ENCODE measurements at places on chromosomes 4 and X.

DNA sequence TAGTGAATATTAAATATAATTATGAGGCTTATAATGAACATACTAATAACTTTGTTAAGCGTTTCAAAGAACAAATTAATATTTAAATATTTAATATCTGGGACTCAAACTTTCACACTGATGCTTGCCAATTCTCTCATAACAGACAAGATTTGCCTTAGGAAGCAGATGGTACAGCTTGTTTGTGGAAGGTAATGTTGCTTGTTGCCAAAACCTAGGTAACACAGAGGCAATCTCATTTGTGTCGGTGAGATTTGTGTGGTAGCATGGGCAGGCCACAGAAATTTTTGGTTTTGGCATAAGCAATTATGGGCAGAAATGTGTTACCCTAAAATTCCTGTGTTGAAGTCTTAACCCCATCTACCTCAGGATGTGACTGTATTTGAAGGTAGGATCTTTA is 114.9 kb upstream of the AFF2 start:
- DNase-seq, result no peak

DNA sequence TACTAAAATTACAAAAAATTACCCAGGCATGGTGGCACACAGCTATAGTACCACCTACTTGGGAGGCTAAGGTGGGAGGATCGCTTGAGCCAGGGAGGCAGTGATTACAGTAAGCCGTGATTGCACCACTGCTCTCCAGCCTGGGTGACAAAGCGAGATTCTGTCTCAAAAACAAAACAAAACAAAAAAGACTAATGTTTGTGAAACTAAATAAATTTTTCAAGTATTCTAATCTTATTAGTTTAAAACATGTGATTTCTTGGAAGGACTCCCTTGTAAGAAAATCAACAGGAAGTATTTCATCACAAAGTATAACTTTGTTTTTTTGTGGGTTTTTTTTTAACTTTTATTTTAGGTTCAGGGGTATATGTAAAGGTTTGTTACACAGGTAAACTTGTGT is 89.6 kb downstream of the EGF start:
- no peak for DNase-seq

- DNase-seq, result no peak
Observed at GRCh38 chrX:99078301-99078700, 1331.8 kb downstream of the PCDH19 start.

DNA sequence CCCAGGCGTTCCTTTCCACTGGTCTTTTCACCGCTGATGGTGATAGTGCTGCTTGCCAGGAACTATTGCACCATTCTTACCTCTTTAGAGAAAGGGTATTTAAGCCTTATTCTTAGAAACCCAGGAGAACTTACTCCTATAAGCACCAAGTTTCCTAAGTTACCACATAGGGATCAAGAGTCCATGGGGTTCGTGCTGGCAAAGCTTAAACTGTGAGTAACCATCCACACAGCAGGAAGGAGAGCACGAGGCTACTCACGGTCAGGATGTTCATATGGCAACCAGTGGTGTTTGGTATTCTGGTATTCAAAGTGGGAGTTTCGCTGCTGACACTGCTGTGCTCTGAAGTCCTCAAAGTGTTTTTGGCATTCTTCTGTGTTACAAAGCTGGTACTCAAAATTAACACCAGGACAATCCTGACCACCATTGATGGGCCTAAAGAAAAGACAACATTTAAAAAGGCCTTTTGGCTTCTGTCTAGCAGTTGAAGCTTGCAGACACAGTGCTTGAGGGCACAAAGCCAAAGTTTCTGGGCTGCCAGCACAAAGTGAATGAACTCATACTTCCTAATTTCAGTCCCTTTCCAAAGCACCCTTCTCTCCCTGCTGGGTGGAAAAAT is 256.9 kb downstream of the ADAMTS3 start:
- DNase-seq, result no peak

GRCh38 chr4:88045021-88045420 is 37.6 kb downstream of the PKD2 start:
- no peak for DNase-seq

- DNase-seq, result no peak
Observed at GRCh38 chr4:109683621-109684253, 19.5 kb downstream of the CASP6 start.

DNA sequence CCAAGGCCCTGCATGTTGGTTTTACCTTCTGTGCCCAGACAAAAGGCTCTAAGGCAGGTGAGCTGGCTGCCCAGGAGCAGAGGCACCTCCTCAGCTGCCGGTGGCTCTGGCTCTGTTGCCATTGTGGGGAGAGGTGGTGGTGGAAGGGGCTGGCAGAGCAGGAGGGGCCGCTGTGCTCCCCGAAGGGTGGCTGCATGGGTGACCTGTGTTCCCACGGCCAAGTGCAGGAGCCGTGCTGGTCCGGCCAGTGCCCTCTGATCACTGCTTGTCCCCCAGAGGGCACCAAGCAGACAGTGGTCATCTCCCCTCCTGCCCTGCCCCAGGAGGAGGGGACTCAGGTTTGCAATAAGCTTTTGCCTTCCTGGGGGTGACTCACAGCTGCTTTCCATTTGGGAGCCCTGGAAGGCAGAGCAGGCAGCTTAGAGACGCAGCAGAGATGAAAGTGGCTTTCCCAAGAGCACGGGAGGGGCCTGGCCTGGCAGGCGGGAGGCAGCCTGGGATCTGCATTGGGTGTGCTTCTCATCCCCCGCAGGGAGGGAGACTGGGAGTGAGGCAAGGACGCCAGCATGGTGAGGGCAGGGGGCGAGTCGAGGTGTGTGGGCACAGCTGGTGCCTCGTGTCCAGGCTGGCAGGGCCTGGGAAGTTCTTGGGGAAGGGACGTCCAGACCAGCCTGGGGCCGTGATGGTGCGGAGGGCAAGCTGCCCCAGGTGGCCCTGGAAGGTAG is 28.7 kb downstream of the DOK7 start:
- DNase-seq, result no peak

GRCh38 chr4:113483131-113483530 is 278.4 kb downstream of the CAMK2D start:
- DNase-seq, result no peak

DNA sequence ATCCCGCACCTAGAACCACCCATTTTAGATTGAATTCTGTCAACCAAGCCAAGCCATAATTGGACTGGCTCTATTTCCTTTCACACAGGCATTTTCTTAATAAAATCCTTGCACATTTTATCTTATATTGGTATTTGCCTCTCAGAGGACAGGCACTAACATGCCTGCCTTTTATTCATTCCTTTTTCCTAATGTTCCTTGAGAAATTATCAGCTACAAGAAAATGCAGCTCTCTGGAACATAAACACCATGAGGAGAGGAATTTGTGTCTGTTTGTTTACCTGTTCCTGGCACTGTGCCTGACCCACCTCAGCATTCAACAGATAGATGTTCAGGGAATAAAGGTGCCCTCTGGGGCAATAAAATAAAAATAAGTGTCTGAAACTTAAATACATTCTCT is 116.2 kb downstream of the PDHA2 start:
- DNase-seq, result no peak

DNA sequence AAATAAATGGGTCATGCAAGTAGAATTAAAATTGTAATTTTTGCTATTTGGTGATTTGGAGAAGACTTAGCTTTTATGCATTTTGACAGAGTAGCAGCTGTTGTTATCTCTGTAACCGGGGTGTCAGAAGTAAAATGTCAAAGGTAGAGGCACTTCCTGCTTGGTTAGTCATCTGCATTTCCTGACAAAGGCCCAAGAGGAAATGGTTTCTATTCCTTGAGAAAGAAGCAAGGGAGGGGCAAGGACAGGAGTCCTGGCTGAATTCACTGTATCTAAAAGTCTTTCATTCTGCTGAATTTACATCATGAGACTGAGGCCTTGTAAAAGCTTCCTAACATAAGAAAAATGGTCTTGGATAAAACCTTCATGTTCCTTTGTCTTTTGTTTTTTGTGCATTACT is 550.9 kb upstream of the BOD1L1 start:
- no peak for DNase-seq

DNA sequence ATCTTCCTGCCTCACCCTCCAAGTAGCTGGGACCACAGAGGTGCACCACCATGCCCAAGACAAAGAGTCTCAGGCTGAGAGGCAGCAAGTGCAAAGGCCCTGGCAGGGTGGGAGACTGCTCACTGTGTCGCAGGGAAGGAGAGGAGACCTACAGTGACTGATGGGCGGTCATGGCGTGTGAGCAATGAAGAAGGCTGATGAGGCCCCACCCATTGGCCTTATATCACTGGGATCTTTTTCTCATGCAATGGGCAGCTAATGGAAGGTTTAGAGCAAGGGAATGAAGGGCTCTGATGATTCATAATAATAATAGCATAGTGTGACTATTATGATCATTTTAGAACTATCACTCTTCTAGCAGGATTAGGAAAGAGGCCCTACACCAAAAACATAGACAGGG is 20.9 kb downstream of the FAM9C start:
- no peak for DNase-seq

DNA sequence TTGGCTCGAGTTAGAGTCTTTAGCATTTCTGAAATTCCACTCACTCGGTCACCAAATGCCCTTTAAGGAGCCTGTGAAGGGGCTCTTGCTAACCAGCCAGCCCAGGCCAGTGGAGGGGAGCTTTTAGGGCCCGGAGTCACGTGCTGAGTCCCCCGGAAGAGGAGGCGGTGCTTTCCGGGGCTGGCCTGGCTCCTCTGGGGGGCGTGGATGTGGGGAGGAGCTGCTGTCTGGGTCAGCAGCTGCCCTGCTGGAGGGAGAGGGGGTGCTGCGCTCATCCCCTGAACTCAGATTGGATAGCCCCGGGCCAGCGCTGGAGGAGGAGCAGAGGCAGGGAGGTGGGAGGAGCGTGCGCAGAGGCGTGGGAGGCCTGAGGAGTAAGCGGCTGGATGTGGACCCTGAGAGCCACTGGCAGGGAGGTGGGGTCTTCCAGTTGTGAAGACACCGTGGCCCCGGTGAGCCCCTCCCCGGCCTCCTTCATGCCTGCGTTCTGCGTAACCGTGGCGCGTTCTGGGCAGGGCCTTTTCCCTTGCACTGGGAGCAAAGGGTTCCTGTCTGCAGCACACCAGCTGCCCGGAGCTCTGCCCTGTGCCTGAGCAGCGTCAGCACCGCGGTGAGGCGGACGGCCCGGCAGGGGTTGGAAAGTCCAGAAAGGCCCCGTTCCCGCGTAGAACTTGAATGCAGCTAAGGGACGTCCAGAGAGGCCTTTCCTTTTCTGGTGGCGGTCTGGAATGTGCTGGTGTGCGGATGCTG is 19.7 kb downstream of the MAEA start:
- DNase-seq, result peak; percentile 42

DNA sequence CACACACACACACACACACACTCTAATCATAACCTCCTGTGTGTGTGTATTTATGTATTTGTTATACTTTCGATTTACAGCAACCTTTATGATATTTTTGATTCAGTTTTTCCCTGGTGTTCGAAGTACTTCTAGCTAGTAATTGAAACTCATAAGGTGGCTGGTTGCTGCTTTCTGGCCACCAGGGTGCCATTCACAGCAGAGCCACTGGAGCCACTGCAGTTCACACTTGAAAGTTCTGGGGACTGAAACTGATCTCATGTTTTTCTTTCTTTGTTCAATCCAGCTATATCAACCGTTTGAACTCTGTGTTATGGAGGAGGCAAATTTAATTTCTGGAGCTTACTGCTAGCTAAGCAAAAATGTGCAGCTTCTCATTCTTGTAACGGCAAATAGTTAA is 419.4 kb downstream of the ADGRL3 start:
- DNase-seq, result no peak

DNA sequence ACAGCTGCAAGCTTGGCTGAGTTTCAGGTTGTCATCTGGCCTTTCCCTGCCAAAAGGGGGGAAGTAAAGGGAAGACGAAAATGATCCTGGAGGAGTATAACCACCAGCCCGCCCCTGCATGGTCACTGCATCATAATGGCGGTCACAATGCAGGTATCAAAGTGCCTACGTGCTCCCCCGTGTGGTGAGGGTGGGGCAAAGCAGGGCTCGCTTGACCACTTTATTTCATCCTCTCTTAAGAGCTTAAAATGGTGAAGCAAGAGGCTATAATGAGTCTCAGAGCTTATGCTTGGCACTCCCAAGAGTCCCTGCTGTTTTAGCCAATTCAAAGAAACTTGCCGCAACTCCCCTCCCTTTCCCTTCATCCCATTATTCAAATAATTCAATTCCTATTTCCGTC is 105.6 kb downstream of the APOOL start:
- no peak for DNase-seq

DNA sequence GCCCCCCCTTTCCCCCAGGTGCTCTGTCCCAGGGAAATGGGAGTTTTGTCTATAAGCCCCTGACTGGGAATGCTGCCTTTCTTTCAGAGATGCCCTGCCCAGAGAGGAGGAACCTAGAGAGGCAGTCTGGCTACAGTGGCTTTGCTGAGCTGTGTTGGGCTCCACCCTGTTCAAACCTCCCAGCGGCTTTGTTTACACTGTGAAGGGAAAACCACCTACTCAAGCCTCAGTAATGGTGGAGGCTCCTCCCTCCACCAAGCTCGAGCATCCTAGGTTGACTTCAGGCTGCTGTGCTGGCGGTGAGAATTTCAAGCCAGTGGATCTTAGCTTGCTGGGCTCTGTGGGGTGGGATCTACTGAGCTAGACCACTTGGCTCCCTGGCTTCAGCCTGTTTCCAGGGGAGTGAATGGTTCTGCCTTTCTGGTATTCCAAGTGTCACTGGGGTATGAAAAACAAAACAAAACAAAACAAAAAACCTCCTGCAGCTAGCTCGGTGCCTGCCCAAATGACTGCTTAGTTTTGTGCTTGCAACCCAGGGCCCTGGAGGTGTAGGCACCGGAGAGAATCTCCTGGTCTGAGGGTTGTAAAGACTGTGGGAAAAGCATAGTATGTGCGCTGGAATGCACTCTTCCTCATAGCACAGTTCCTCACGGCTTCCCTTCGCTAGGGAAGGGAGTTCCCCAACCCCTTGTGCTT is 41.7 kb downstream of the ITM2A start:
- peak; percentile 8 for DNase-seq

DNA sequence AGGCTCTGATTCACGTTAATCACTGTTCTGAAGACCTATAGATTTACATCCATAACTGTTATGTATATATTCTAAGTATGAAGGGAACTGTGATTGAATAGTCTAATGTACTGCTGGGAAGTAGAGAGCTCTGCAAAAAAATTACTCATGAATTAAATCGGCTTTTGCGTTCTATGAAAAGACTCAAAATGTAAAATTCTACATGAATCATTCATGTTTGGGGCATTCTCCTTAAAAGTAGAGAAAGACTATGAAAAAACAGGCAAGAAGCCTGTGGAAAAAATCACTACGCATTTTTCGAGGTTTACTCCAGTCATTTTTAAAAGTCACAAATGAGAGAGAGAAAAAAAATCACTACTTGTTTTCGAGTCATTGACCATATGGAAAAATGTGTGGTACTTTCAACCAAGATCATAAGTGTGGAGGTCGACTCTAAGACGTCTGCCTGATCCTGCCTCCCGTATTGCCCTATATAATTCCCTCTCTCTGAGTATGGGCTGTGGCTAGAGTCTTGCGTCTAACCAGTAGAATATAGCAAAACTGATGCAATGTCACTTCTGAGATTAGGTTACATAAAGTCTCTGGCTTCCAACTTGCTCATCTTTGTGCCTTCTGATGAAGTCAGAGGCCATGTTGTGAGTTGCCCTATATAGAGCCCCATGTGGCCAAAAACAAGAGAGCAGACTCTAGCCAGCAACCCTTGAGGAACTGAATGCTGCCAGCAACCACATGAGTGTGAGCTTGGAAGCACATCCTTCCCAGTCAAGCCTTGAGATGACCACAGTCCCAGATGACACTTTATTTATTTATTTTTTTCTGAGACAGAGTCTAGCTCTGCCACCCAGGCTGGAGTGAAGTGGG is 32.1 kb upstream of the VEGFD start:
- no peak for DNase-seq
